ENCODE measurements at places on chromosomes 2 and 18. TPM values are rescaled to one million over a fixed set of nuclear protein-coding genes. Genes with fewer than 3 reads are reported as not detected.

- DNase-seq: no peak
- H3K4me1 ChIP-seq: peaks cover 8% of the 10 kb centered on the region
- no peaks in the 10 kb centered on the region for H3K27me3 ChIP-seq
- peak overlapping the region; percentile 59 for H3K27ac ChIP-seq
- H3K4me3 ChIP-seq: no peak overlapping the region
- H3K36me3 ChIP-seq: no peaks in the 10 kb centered on the region
Observed at GRCh38 chr18:38695559-38696280, 1130.1 kb upstream of the CELF4 start.

- H3K4me3 ChIP-seq: no peak overlapping the region
- H3K27ac ChIP-seq: no peak overlapping the region
- no peaks in the 10 kb centered on the region for H3K4me1 ChIP-seq
- no peaks in the 10 kb centered on the region for H3K27me3 ChIP-seq
Observed at GRCh38 chr2:57877811-57878170, 168.8 kb upstream of the VRK2 start.

DNA sequence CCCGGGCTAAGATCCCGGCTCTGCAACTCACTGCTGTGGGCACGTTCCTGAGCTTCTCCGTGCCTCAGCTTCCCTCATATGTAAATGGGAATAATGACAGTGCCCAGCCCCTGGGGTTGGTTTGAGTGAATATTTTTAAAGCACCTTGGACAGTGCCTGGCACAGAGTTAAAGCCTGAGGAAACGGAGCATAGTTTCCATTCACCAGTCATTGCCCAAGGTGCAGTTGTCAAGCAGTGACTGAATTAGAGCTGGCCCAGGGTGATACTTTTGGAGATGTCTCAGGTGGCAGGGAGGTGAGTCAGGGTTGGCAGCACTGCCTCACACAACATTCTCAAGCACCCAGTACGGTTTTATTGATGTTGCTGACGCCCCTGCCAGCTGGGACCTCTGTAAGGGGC lies 12.2 kb downstream of the TMEM177 start:
- DNase-seq: no peak
- H3K36me3 ChIP-seq: no peaks in the 10 kb centered on the region
- no peaks in the 10 kb centered on the region for H3K27me3 ChIP-seq
- H3K4me3 ChIP-seq: no peak overlapping the region
- no peak overlapping the region for H3K27ac ChIP-seq

- DNase-seq: no peak
- H3K4me3 ChIP-seq: no peak overlapping the region
- no peak overlapping the region for H3K27ac ChIP-seq
- peaks cover 14% of the 10 kb centered on the region for H3K4me1 ChIP-seq
- no peaks in the 10 kb centered on the region for H3K36me3 ChIP-seq
Observed at GRCh38 chr2:70828914-70829824, 6.4 kb downstream of the CD207 start.

LAMA3 gene
- total RNA-seq: not detected

DNA sequence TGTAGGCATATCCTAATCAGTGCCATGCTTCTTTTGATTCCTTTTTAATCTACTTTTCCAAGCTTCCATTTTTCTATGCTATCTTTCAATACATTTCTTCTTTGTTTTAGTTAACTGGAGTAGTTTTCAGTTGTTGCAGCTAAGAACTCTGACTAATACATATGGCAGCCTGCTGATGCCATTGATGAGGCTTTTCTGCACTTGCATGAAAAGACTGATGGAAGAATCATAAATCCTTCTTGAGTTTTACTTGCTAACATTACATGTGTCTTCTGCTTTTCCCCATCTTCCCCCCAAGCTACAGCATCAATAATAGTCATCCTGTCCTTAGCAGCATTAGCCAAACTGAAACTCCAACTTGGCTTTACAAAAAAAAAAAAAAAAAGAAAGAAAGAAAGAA lies 203.3 kb downstream of the LRP1B start:
- DNase-seq: no peak
- H3K27me3 ChIP-seq: no peaks in the 10 kb centered on the region
- no peak overlapping the region for H3K27ac ChIP-seq
- no peak overlapping the region for H3K4me3 ChIP-seq

RAPGEF4 gene
- 0.85 TPM for total RNA-seq
